ENCODE measurements at places on chromosomes 11 and 22.

DNA sequence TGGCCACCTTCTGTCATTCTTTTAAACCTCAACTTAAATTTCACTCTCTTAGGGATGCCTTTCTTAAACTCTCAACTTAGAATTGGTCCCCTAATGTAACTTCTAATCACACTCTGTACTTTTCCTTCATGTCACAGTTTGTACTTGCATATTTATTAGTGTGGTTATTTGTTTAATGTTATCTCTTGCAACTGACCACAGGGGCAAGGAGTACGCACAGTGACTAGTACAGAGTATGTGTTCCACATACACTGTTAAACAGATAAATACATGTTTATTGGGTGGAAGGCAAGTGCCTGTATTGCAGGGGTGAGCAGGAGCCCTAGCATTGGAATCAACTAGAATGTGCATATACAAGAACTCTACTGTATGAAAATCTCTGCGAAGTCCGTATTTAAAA is 554.0 kb downstream of the INSC start:
- no peak for DNase-seq

GRCh38 chr11:2293984-2294925 is 7.5 kb downstream of the C11orf21 start:
- DNase-seq = no peak

GRCh38 chr22:37037669-37038068 is 13.9 kb upstream of the KCTD17 start:
- no peak for DNase-seq

DNA sequence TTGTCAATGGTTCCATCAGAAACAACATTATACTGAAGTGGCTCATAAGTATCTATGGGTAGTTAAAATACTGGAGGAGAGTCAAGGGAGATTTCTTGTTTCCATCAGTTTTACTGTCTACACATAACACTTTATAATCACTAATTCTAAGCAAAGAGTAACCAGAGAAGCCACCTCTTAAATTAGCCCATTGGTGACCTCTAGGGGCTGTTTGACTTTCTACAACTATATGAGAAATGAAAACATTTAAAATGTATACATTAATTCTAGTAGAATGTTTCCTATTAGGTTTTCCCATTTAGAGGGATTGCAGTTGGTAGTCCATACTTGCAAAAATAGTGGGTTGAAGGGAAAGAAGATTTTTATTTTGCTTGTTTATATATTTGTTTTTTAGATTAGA is 504.3 kb downstream of the FAM181B start:
- DNase-seq = no peak
